ENCODE measurements at places on chromosomes 2 and 18. TPM values are rescaled to one million over a fixed set of nuclear protein-coding genes. Genes with fewer than 3 reads are reported as not detected.

- no peak for DNase-seq
Measured at GRCh38 chr2:198711484-198711883, 746.3 kb downstream of the SATB2 start.

DNA sequence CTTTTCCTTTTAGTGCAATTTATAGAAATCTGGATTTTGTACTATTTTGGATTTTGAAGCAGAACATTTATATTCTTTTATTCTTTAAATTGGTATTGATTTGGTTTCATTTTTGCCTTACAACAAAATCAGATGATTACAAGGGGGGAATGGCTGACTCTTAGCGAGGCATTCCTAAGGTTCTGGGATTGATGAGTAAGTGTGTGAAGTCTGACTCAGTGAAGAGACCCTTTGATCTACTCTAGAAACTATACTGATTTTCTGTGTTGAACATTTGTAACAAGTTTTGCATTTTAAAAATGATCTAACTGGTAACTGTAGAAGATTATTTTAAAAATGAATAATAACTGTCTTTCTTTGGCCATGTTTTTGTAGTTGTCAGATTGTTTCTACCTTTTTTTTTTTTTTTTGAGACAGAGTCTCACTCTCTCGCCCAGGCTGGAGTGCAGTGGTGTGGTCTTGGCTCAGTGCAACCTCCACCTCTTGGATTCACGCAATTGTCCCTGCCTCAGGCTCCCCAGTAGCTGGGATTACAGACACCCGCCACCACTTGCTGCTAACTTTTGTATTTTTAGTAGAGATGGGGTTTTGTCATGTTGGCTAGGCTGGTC lies 48.7 kb downstream of the TTC39C start:
- no peak for DNase-seq

- DNase-seq: no peak
Measured at GRCh38 chr2:95525294-95526035, 40.9 kb upstream of the TRIM43B start.

- no peak for DNase-seq
Measured at GRCh38 chr2:106566050-106566449, 78.9 kb downstream of the CD8B2 start.

Gene TMEM87B
- total RNA-seq: 12.6 TPM

Measured in frontal cortex (tissue), 4 donors.